ENCODE measurements at places on chromosomes 2 and 18. TPM values are rescaled to one million over a fixed set of nuclear protein-coding genes. Genes with fewer than 3 reads are reported as not detected.

- no peaks in the 10 kb centered on the region for H3K4me1 ChIP-seq
- H3K4me3 ChIP-seq: no peak overlapping the region
- no peaks in the 10 kb centered on the region for H3K27me3 ChIP-seq
- no peak for DNase-seq
- no peak overlapping the region for H3K27ac ChIP-seq
- no peaks in the 10 kb centered on the region for H3K36me3 ChIP-seq
These were observed 141.1 kb upstream of the COPS8 start for GRCh38 chr2:236944561-236944960.

- H3K36me3 ChIP-seq: no peaks in the 10 kb centered on the region
- no peaks in the 10 kb centered on the region for H3K4me1 ChIP-seq
- H3K4me3 ChIP-seq: no peak overlapping the region
- H3K27me3 ChIP-seq: peaks cover 84% of the 10 kb centered on the region
These were observed 52.4 kb downstream of the EMX1 start for GRCh38 chr2:72969706-72970105.

GRCh38 chr2:103961862-103962261 lies 892.1 kb upstream of the POU3F3 start:
- DNase-seq: no peak
- H3K4me3 ChIP-seq: no peak overlapping the region
- no peak overlapping the region for H3K27ac ChIP-seq
- no peaks in the 10 kb centered on the region for H3K27me3 ChIP-seq
- H3K36me3 ChIP-seq: no peaks in the 10 kb centered on the region
- H3K4me1 ChIP-seq: no peaks in the 10 kb centered on the region

DNA sequence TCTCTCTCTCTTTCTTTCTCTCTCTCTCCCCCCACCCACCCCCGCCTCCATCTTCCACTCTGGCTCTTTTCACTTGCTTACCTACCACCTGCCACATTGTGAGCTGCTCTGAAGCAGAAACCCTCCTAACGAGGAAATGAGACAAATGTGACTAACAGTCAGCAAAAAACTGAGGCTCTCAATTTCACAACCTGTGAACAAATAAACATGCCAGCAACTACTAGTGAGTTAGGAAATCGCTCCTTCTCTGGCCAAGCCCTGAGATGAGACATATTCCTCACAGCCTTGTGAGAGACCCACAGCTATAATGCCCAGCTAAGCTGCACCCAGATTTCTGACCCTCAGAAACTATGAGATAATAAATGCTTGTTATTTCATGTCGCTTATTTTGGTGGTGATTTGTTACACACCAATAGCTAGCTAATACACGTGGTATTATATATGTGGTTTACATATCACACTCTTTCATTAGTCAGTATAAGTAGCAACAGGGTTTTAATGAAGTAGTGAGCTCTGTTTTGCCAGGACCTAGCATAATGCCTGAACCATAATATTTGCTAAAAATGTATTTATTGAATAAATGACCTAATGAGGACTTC lies 8.4 kb upstream of the ZNF521 start:
- H3K36me3 ChIP-seq: no peaks in the 10 kb centered on the region
- DNase-seq: no peak
- no peak overlapping the region for H3K27ac ChIP-seq

- no peaks in the 10 kb centered on the region for H3K4me1 ChIP-seq
- H3K36me3 ChIP-seq: no peaks in the 10 kb centered on the region
- DNase-seq: no peak
- H3K4me3 ChIP-seq: no peak overlapping the region
These were observed 48.9 kb downstream of the CHST9 start for GRCh38 chr18:27136208-27136535.

The FAM237A gene
- total RNA-seq: not detected

Data from cardiac muscle cell (in vitro differentiated cells and primary cell).